ENCODE measurements at places on chromosomes 2 and 18. TPM values are rescaled to one million over a fixed set of nuclear protein-coding genes. Genes with fewer than 3 reads are reported as not detected.
A peak's percentile ranks its signal among the peaks of the same experiment; 100 is the strongest.

DNA sequence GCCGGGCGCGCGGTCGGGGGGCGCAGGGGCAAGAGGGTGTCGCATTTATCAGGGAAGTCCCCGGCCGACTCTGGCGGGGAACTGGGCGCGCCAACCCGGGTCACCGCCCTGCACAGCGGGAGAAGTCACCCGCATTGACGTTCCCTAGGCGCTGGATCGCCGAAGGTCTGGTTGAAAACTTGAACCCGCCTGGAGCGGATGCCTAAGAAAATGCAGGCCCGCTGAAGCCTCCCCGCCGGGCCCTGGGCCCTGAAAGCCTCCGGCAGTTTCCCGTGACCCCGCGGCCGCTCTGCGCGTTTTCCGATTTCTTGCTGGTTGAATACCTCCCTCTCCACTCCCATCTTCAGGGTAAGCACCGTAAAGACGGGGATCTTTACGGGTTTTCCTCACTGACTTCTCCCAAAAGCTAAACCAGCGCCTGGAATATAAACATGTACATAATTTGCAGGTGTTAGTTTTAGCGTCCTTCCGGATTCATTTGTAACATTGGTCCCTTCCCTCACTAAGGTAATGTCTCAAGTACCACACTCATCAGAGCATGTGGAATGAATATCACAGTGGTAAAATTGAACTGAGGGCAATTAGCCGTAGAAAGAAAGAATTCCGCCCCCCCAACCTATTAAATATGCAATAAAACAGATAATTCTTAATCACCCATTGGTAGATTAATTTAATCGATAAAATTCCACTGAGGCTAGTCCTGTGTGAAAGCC, 675 bp upstream of the SPIRE1 start:
- peak; percentile 25 for DNase-seq

DNA sequence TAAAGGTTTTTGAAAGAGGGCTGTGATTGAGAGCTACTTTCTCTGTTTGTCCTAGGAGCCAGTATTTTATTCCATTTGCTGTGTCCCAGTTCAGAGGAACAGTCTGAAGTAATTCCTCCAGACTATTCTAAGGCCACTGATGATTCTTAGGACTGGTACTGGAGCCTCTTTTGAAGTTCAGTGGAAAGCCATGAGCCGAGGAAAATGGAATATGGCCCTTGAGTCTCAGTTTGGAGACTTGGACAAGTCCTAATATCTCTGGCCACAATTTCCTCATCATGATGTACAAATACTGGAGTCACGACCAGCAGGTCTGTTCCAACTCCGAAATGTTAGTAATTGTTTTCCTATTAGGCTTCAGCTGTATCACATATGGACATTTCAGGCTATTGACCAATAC, 7.1 kb upstream of the COLEC12 start:
- no peak for DNase-seq

- DNase-seq = no peak
Observed at GRCh38 chr2:187055463-187055862, 206.5 kb upstream of the ZSWIM2 start.

GRCh38 chr2:97714084-97714949, 941 bp downstream of the ZAP70 start:
- DNase-seq = no peak

GRCh38 chr2:238496756-238497609, 70.3 kb downstream of the ASB1 start:
- DNase-seq = no peak

DNA sequence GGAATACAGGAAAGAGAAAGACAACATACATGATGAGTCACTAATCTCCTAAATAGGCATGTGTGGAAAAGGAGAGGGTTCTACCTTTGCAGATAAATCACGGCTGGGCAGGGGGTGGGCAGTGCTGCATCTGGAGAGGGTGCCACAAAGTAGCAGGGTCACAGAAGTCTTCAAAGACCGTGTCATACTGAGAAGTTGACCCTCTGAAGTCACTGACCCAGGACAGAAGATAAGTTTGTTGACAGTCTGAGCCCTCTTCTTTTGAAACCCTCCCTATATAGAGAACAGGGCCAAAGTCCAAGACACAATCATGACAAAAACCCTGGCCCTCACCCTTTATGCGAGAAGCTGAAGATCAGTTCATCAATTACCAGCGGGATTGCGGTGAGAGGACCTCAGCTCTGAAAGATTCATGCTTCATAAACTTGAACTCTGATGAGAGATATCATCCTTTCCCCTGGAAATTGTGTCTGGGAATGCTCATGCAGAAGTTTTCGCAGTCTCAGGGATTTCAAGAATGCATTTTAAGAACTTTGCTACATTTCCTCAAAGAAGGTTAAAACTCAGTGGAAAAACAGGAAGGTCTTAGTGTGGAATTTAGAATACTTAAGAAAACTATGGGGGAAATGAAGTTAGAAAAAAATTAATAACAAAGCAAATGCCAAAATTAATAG, 129.5 kb downstream of the FAM124B start:
- no peak for DNase-seq

DNA sequence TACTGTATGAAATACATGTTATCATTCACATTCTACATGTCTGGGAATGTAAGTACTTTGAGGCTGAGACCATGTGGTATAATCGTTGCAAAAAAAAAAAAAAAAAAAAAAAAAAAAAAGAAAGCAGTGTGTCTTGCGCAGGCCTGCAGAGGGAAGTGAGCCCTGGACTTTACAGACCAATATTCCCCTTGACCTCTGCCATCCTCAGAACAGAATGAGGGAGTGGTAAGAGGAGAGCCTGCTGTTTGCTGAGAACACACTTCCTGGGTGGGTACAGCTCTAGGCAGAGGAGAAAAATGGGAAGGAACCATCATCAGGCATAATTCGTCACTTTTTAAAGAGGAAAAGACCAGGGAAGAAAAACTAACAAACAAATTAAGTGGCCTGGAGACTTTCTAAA, 28.8 kb upstream of the TBC1D8 start:
- DNase-seq = no peak

GRCh38 chr18:56001576-56001975, 413.6 kb upstream of the TCF4 start:
- no peak for DNase-seq

DNA sequence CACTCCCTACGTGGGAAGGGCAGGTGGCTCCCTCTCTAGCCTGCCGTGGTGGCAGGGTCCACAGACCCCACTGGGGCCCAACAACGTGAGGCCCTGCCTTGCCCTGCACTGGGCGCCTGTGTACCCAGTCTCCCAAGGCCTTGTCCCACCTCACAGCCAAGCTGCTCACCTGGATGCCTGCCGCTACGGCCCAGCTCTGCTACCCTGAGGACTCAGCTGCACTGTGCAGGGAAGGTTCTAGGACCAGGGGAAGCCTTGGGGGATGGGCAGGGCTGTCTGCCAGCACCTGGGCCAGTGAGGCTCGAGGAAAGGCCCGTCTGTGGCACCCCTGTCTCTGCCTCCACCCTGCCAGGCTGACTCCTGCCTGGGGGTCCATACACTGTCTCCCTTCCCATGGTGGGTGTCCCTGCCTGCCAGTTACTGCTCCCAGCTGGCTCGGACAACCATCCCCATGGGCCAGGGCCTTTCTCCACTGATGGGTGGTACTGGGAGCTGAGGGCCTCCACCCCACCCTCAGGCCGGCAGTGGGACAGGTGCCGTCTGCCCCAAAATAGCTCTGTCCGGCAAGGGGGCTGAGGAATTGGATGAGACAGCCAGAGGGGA, 33.2 kb downstream of the HS6ST1 start:
- DNase-seq = no peak

DNA sequence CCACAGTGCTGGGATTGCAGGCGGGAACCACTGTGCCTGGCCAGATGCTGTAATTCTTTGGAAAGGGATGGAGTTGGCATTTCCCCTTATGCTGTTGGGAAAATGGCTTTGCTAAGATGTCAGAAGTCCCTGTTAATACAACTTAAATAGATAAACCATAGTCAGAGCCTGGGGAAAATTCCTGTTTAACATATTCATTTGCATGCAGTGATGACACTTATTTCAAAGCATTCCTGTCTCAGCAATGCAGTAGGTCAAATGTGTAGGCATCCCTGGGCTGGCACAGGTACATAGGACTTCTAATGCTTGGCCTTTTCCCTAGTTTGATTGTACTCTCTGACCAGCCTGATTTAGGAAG, 38.6 kb downstream of the RAMP1 start:
- DNase-seq = no peak

DNA sequence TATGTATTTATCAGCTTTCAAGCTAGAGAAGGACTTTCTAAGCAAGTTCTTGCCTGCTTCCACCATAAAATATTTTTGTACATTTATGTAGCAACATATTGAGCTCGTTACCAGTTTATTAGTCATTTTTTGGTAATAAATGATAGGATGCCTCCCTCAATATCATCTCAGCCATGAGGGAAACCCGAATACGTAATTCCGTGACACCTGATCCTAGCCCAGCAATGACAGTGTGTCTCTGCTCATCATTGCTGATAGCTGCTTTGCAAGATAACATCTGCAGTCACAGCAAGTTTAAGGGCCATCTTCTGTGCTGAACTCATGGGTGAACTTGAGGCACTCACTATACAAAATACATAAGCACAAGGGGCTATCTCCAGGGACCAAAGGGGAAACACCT, 62.2 kb downstream of the COL6A3 start:
- no peak for DNase-seq

GRCh38 chr2:47070920-47071824, 83.9 kb downstream of the STPG4 start:
- DNase-seq = peak; percentile 83

GRCh38 chr2:66691031-66691965, 256.4 kb downstream of the MEIS1 start:
- no peak for DNase-seq

- no peak for DNase-seq
Observed at GRCh38 chr2:15425712-15426111, 135.4 kb downstream of the NBAS start.

DNA sequence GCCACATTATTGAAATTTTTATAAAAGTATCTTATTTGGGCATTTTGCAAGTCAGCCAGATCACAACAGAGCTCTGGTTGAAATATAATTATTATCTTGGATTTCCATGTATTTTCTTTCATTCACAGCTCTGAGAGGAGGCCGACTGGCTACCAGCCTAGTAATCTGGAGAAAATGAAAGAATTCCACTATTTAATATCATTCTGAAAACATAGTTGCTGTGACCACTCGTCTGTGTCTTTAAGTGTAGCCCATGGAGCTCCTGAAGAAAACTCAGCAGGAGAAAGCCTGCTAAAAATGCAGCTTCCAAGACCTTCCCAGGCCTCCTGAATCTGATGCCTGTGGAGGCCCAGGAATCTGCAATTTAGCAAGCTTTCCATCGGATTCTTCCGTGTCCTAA, 114.7 kb downstream of the SH3BP4 start:
- DNase-seq = no peak

- DNase-seq = no peak
Observed at GRCh38 chr2:172234716-172235691, 132.3 kb upstream of the DLX2 start.

- no peak for DNase-seq
Observed at GRCh38 chr2:70834881-70835280, 735 bp downstream of the CD207 start.

The SCN3A gene
- total RNA-seq = not detected

The TRIM43 gene
- total RNA-seq = not detected

The ACMSD gene
- not detected for total RNA-seq

The BOLL gene
- total RNA-seq = not detected

The DSG4 gene
- not detected for total RNA-seq

The FOXD4L1 gene
- not detected for total RNA-seq

The SLC9A2 gene
- not detected for total RNA-seq

Measured in HFFc6 (cell line).